ENCODE measurements at places on chromosomes 6 and 20.

- DNase-seq = no peak
Observed at GRCh38 chr20:16707674-16708073, 22.2 kb upstream of the SNRPB2 start.

- DNase-seq = no peak
Observed at GRCh38 chr20:43383026-43383795, 74.5 kb upstream of the SRSF6 start.

GRCh38 chr6:15465212-15465611, 197.6 kb downstream of the DTNBP1 start:
- no peak for DNase-seq

- DNase-seq = no peak
Observed at GRCh38 chr6:130682066-130682465, 145.1 kb upstream of the SMLR1 start.

GRCh38 chr6:1729133-1729749, 119.5 kb downstream of the FOXC1 start:
- no peak for DNase-seq

- no peak for DNase-seq
Observed at GRCh38 chr20:326645-327185, 1.4 kb downstream of the SOX12 start.

DNA sequence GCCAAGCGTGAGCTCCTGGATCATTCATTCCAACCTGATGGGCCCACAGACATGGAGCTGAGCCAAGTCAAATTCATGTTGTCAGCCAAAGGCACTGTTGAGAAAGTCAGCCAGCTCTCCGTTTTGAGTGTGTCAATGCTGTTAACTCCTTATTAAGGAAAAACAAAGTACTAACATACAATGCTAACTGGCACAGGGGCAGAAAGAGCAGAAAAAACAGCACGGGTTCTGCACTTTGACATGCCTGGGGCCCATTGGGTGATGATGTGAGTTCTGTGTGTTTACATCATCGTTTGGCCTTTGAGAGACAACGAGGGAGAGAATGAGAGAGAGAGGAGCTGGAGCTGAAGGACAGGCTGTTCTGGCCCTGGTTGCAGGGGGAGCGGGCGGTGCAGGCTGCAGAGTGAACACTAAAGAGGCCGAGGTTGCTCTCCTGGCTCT, 85.9 kb downstream of the SMOC2 start:
- no peak for DNase-seq

DNA sequence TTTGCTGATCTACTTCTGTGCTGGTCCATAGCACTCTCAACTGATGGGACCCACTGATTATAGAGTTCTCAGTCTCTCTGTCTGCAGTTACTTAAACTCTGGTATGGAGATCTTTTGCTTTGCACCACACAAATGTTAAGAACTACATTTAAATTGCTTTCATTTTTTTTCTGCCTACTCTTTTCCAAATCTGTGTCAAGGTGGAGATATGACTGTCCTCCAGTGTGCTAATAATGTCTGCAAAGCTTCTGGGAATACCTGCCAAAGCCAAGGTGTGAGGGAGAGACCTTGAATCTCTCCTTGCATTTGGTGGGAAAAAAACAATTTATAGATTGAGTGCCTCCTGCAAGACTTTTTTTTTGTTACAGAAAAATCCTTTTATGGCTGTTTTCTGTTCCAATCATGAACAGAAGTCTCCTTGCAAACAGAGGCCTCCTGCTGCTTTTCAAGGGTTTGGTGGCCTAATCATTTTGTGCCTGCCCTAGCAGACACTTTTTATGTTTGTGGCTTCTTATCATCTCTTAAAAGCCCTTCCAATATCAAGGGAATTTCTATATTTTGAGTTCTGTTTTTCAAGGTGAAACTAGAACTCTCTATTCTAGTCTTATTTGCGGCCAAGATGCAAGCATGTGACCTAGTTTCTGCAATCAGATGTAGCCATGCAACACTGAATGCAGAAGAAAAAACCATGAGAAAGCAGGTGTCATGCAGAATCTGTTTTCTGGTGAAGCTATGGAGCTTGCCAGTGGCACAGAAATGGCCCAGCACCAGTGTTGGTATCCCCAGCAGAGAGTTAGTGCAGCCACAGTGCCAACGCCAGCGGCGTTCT, 23.2 kb upstream of the AKIRIN2 start:
- no peak for DNase-seq

DNA sequence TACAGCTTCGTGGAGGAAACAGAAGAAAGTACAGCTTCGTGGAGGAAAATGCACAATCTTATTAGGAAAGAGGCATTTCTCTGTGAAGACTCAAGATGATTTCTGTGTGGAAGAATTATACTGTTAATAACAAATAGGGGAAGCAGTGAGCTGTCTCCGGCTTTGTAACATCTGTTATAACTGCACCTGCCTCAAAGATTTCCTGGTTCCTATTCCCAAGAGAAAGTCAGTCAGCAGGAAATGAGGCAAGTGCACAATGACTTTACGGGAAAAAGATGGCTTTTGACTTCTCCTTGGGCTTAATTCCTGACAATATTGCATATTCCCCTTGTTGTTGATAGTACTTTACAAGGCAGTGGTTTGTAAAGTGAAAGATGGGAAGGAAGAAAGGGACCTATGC, 538.5 kb downstream of the BMP2 start:
- no peak for DNase-seq

DNA sequence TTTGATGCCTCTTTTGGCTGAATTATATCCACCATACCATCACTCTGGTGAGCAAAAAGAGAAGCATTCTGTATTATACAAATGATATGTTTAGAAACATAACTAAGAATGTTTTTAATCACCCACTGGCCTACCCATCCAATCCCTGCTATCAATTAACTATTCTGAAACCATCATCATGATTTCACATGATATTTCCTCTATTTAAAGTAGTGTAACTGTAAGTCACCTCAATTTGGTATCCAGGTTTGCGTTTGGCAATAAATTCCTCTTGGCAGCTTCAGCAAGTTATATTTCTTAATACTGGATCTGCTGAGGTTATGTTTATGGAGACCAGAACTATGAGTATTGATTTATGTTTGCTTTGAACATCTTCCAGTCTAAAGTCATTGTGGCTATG, 332.1 kb downstream of the UTRN start:
- DNase-seq = no peak

- no peak for DNase-seq
Observed at GRCh38 chr6:135146162-135146934, 34.8 kb upstream of the MYB start.

GRCh38 chr6:90508753-90509152, 78.1 kb downstream of the MAP3K7 start:
- no peak for DNase-seq

- no peak for DNase-seq
Observed at GRCh38 chr6:26029857-26030653, 57.2 kb upstream of the HFE start.

All from activated CD4-positive, alpha-beta T cell treated with anti-CD3 and anti-CD28 coated beads for 4 hours (primary cell).